Fibroblast of pulmonary artery (primary cell): ENCODE measurements at places on chromosomes 1 and 21.
A peak's percentile ranks its signal among the peaks of the same experiment; 100 is the strongest.

GRCh38 chr1:5875345-5875910 lies 116.8 kb downstream of the NPHP4 start:
- DNase-seq: no peak

DNA sequence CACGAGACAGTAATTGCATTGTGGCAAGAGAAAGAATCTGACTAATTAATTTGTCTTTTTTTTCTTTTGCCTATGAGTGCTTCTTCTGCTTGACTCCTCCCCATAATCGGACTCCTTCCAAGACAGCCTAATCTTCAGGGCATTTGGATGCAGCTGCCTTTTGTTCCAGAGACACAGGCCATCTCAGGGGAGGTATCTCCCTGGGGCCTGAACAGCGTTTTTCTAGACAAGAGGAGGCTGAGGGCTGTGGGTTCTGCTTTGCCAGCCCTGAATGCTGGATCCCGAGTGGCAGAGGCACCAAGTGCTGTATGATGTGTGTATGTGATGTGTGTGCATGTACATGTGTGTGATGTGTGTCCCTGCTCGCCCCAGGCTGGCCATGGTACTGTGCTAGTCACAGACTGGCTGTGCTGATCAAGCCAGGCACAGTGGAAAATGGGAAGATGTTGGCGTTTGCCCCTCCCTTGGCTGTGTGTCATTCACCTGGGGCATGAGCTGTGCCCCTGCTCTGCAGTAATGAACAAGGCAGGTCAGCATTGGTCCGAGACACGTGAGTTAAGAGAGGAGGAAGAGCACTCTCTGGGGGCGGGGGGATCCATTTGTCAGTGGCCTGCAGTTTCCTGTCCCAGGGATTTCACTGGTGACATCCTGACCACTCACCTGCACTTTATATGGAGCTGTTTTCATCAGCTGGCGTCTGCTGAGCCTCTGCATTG lies 77.2 kb downstream of the ADARB1 start:
- no peak for DNase-seq

- DNase-seq: no peak
Observed at GRCh38 chr1:232263452-232263851, 366.5 kb downstream of the SIPA1L2 start.

GRCh38 chr1:206954459-206955342 lies 8.4 kb upstream of the PIGR start:
- DNase-seq: no peak

GRCh38 chr1:22262583-22262982 lies 119.7 kb upstream of the WNT4 start:
- no peak for DNase-seq

DNA sequence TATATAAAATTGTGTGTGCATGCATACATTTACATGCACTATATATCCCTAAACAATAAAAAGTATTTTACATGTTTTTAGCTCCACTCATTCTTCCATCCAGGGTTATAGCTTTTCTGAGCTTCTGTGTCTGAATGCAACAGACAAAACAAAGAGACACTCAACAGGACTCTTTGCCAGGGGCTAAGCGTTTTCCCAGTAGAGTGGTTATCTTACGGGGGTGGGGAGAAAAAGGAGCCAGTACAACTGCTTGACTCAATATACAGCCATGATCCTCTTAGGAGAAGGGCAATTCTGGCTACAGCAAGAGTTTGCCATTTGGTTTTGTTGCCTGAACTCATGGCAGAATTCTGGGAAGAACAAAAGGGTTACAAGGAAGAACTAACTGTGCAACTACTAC lies 14.6 kb upstream of the PPP2R5A start:
- no peak for DNase-seq

DNA sequence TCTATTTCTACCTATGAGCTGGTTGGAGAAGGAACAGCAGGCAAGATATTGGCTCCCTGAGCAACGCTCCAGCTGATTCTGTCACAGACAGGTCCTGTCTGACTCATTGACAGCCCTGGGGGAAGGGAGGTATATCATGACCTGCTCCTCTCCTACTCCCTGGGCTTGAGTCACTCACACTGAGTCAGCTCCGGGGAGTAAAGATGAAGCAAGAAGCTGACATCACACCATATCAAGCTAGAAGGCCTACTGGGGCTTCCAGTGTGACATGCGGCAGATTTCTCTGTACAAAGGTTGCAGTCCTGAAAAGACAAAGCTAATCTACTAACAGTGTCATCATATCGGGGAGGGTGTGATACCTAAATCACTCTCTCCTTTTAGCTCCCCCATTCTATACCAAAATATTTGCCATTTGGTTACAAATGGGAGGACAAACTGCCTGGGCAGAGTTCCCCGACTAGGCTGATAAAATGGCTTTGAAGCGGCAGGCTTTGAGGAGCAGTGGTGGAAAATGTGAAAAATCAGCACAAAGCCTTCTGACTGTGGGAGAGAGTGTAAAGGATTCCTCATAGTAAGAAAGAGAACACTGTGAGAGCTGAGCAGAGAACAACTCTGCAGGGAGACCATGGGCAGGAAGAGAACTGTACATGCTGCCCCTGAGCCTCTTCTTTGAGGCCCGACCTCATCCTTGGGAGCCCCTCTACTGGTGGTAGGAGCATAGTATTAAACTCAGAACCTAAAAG lies 15.5 kb downstream of the PI4KB start:
- peak; percentile 99 for DNase-seq

DNA sequence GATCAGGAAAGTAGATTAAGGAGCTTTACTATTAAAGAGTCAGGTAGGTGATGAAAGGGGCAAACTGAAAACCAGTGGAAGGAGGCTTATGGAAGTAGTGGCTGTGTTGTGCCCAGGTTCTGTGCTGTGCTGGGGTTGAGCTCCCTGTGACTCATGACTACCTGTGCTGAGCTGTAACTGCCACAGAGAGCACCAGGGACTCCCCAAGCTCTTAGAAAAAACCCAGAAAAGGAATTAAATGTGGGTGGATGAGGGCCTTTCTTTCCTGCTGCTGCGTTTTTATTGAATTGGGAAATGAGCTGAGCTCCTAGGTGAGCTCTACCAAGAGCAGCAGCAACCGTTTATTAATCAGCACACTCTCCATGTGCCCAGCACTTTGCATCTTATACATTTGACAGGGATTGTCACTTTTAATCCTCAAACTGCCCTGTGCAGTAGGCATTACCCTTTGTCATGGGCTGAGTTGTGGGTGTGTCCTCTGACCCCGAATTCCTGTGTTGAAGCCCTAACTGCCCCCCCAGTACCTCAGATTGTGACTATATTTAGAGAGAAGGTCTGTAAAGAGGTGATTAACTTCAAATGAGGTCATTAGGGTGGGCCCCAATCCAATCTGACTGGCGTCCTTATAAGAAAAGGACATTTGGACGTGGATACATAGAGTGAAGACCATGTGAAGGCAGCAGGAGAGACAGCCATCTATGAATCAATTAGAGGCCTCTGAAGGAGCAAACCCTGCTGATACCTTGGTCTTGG lies 65.4 kb downstream of the AK4 start:
- no peak for DNase-seq

- no peak for DNase-seq
Observed at GRCh38 chr21:41477641-41478318, 30.2 kb downstream of the TMPRSS2 start.

DNA sequence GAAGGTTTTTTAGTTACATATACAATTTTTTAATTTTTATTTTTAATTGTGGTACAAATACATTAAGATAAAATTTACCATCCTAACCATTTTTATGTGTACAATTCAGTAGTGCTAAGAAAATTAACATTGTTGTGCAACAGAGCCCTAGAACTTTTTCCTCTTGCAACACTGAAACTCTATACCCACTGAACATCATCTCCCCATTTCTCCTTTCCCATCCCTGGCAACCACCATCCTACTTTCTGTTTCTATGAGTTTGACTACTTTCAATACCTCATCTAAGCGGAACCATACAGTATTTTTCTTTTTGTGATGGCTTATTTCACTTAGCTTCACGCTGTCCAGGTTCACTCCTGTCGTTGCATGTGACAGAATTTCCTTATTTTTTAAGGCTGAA lies 54.1 kb downstream of the PALMD start:
- DNase-seq: no peak
